ENCODE measurements at places on chromosomes 12 and 14. TPM values are rescaled to one million over a fixed set of nuclear protein-coding genes. Genes with fewer than 3 reads are reported as not detected.

DNA sequence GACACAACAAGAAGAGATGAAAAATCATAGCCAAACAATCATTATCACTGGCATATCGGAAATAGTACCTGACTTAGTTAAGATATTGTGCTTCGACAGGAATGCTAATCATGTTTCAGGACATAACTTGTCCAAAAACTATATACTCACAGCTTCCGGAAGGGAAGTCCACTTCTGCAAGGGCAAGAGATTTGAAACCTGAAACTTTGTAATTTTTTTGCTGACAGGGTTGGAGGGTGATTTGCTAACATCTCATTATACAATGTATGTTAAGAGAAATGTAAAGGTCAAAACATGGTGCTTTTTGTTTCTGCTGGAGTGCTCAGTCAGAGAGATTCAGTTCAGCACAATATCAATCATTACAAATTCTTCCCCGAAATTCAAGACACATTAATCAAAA lies 200.3 kb downstream of the CNTN1 start:
- H3K4me3 ChIP-seq = no peak overlapping the region
- H3K27me3 ChIP-seq = no peaks in the 10 kb centered on the region
- H3K4me1 ChIP-seq = no peaks in the 10 kb centered on the region
- no peak for DNase-seq
- H3K27ac ChIP-seq = no peak overlapping the region

DNA sequence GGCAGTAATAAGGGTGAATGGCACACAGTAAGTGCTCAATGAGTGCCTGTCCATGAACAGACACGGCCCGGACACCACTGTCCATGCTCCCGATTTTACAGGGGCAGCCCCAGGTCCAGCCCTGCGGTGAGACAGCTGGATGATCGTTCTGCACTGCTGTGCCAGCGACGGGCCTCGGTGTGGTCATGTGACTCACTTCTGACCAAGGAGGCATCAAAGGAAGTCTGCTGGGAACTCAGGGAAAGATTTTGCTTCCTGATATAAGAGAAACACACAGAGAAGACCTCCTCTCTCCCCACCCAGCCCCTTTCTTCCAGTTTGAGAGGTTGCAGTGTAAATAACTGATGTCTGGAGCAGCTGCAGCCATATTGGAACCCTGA lies 126.6 kb downstream of the SCARB1 start:
- H3K4me1 ChIP-seq = peaks cover 4% of the 10 kb centered on the region
- DNase-seq = no peak
- no peak overlapping the region for H3K4me3 ChIP-seq
- no peaks in the 10 kb centered on the region for H3K36me3 ChIP-seq
- no peaks in the 10 kb centered on the region for H3K27me3 ChIP-seq

DNA sequence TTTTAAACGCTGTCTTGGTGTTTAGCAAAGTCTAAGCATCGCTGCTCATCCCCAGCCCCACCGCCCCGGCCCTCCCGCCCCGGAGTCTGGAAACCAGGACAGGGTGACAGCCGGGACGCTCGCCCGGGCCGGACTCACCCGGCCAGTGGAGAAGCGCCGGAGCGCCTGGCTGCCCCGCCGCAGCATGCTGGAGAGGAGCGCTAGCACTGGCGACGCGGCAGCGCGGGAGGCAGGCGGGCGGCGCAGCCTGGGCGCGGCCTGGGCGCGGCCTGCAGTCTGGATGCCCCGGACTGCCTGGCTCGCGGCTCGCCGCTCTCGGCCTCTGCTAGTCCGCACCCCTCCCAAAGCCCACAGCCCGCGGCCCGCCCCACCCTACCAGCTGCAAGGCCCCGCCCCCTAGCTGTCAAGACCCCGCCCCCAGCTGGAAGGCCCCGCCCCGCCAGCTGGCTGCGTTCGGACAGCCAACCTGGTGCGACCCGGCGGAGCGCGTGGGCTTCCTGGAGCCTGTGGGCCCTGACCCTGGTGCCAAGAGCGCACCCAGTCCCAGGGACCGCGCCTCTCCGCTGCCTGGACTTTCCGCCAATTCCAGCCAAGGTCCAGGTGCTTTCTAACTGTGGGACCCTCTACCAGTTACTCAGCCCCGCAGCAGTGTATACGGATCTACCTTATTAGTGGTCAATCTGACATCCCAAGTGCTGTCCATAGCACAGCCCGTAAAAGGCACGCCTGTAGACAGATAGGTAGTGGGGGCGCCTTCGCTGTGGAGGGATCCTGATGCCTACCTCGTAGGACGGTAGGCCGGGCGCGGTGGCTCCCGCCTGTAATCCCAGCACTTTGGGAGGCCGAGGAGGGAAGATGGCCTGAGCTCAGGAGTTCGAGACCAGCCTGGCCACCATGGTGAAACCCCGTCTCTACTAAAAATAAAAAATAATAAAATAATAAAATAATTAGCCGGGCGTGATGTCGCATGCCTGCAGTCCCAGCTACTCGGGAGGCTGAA lies at the start of gene ALDH1L2:
Gene ALDH1L2, minus strand, starts transcription at position 208 of the 1,000 bp plus-strand sequence. Its CDS starts 22 bp downstream, at position 186.
- H3K4me3 ChIP-seq = peak within 1 kb of the TSS; percentile 12
- peaks cover 7% of the 10 kb centered on the region for H3K4me1 ChIP-seq
- peak; percentile 66 for DNase-seq
- no peaks in the 10 kb centered on the region for H3K27me3 ChIP-seq
- no peaks in the 10 kb centered on the region for H3K36me3 ChIP-seq

GRCh38 chr14:91315844-91316267 lies 71.4 kb upstream of the GPR68 start:
- no peak overlapping the region for H3K27ac ChIP-seq
- H3K4me1 ChIP-seq = peaks cover 8% of the 10 kb centered on the region
- no peak overlapping the region for H3K4me3 ChIP-seq
- no peaks in the 10 kb centered on the region for H3K27me3 ChIP-seq

- no peaks in the 10 kb centered on the region for H3K27me3 ChIP-seq
- H3K27ac ChIP-seq = no peak overlapping the region
- no peaks in the 10 kb centered on the region for H3K36me3 ChIP-seq
- H3K4me3 ChIP-seq = no peak overlapping the region
- no peak for DNase-seq
These were observed 5.5 kb downstream of the KRT80 start for GRCh38 chr12:52186118-52186840.

- H3K36me3 ChIP-seq = no peaks in the 10 kb centered on the region
- H3K4me1 ChIP-seq = no peaks in the 10 kb centered on the region
- H3K27me3 ChIP-seq = no peaks in the 10 kb centered on the region
- DNase-seq = no peak
- no peak overlapping the region for H3K4me3 ChIP-seq
- H3K27ac ChIP-seq = no peak overlapping the region
These were observed 101.6 kb downstream of the ANO4 start for GRCh38 chr12:100896192-100896591.

DNA sequence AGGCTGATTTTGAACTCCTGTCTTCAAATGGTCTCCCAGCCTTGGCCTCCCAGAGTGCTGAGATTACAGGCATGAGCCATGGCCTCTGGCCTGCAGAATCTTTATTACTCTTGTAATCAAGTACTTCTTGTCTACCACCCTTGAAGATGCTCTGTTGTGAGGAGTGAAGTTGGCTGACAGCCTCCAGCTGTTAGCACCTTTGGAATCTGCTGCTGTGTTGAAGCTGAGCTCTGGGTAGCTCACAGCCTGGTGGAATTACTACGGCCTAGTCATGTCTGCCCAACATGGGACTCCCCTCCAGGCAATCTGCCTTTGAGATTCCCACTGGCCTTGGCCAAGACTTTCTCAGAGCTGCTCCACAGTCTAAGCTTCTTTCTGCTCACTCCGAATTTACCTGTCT lies 5.8 kb upstream of the C12orf75 start:
- H3K4me1 ChIP-seq = no peaks in the 10 kb centered on the region
- no peak for DNase-seq
- H3K36me3 ChIP-seq = no peaks in the 10 kb centered on the region

DNA sequence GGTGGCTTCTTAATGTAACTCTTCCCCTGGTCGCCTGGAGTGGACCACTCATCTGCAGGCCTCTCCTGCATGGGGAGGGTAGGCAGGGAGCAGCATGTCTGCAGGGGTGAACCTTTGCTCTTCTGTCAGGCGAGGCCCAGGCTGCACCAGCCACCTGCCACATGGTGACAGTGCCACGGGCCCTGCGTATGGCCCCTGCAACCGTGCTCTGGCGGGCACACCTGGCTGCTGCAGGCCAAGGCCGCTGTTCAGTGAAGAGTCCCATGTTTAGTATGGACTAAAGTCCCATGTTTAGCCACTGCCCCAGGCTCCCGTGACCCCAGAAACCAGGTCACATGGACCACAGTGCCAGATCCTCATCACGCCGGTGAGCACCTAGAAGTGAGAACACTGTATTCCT lies 187.0 kb downstream of the ADGRD1 start:
- H3K4me1 ChIP-seq = no peaks in the 10 kb centered on the region
- H3K36me3 ChIP-seq = no peaks in the 10 kb centered on the region
- H3K27me3 ChIP-seq = no peaks in the 10 kb centered on the region
- H3K4me3 ChIP-seq = no peak overlapping the region
- H3K27ac ChIP-seq = no peak overlapping the region

- no peaks in the 10 kb centered on the region for H3K27me3 ChIP-seq
- no peaks in the 10 kb centered on the region for H3K4me1 ChIP-seq
- DNase-seq = no peak
- no peak overlapping the region for H3K27ac ChIP-seq
- no peaks in the 10 kb centered on the region for H3K36me3 ChIP-seq
These were observed 784.2 kb downstream of the SLC6A15 start for GRCh38 chr12:84128117-84128991.

GRCh38 chr12:71536939-71537622 lies 97.5 kb downstream of the LGR5 start:
- H3K27ac ChIP-seq = no peak overlapping the region
- H3K36me3 ChIP-seq = no peaks in the 10 kb centered on the region
- no peak overlapping the region for H3K4me3 ChIP-seq
- H3K27me3 ChIP-seq = no peaks in the 10 kb centered on the region
- no peak for DNase-seq

DNA sequence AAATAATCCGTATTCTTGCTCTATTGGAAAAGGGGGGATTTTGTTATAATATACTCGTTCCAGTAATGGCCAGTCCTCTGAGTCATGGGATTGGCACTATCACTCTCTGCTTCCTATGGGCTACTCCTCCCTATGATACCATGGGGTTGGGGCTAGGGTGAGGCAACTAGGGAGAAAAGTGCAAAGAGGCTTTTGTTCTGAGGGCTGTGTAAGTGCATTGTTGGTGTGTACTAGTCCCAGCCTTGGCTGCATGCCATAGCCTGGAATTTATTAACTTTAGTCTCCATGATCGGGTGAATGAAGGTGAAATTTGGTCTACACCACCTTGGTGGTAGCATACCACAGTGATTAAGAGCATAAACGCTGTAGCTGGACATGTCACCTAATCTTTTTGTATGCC lies 247.6 kb downstream of the RPAP3 start:
- no peak overlapping the region for H3K4me3 ChIP-seq
- H3K4me1 ChIP-seq = no peaks in the 10 kb centered on the region
- no peaks in the 10 kb centered on the region for H3K36me3 ChIP-seq
- H3K27ac ChIP-seq = no peak overlapping the region

- no peak overlapping the region for H3K4me3 ChIP-seq
- peaks cover 8% of the 10 kb centered on the region for H3K4me1 ChIP-seq
- H3K36me3 ChIP-seq = no peaks in the 10 kb centered on the region
- no peak overlapping the region for H3K27ac ChIP-seq
- no peak for DNase-seq
- no peaks in the 10 kb centered on the region for H3K27me3 ChIP-seq
These were observed 48.5 kb downstream of the MDM2 start for GRCh38 chr12:68856510-68856909.

GRCh38 chr14:34059925-34060650 lies 109.2 kb upstream of the EGLN3 start:
- no peaks in the 10 kb centered on the region for H3K27me3 ChIP-seq
- DNase-seq = peak; percentile 78
- peak overlapping the region; percentile 75 for H3K27ac ChIP-seq
- H3K4me3 ChIP-seq = peak overlapping the region; percentile 39
- H3K4me1 ChIP-seq = peaks cover 4% of the 10 kb centered on the region
- H3K36me3 ChIP-seq = no peaks in the 10 kb centered on the region

GRCh38 chr12:115918763-115919162 lies 358.7 kb downstream of the MED13L start:
- no peak overlapping the region for H3K4me3 ChIP-seq
- no peaks in the 10 kb centered on the region for H3K27me3 ChIP-seq
- no peak for DNase-seq
- no peaks in the 10 kb centered on the region for H3K36me3 ChIP-seq
- no peak overlapping the region for H3K27ac ChIP-seq

GRCh38 chr14:104001003-104001402 lies 58.7 kb upstream of the RD3L start:
- no peaks in the 10 kb centered on the region for H3K36me3 ChIP-seq
- peaks cover 18% of the 10 kb centered on the region for H3K4me1 ChIP-seq
- H3K4me3 ChIP-seq = no peak overlapping the region
- H3K27ac ChIP-seq = peak overlapping the region; percentile 81

GRCh38 chr12:252636-253035 lies 10.0 kb downstream of the SLC6A13 start:
- H3K4me3 ChIP-seq = no peak overlapping the region
- no peak overlapping the region for H3K27ac ChIP-seq
- no peaks in the 10 kb centered on the region for H3K27me3 ChIP-seq

DNA sequence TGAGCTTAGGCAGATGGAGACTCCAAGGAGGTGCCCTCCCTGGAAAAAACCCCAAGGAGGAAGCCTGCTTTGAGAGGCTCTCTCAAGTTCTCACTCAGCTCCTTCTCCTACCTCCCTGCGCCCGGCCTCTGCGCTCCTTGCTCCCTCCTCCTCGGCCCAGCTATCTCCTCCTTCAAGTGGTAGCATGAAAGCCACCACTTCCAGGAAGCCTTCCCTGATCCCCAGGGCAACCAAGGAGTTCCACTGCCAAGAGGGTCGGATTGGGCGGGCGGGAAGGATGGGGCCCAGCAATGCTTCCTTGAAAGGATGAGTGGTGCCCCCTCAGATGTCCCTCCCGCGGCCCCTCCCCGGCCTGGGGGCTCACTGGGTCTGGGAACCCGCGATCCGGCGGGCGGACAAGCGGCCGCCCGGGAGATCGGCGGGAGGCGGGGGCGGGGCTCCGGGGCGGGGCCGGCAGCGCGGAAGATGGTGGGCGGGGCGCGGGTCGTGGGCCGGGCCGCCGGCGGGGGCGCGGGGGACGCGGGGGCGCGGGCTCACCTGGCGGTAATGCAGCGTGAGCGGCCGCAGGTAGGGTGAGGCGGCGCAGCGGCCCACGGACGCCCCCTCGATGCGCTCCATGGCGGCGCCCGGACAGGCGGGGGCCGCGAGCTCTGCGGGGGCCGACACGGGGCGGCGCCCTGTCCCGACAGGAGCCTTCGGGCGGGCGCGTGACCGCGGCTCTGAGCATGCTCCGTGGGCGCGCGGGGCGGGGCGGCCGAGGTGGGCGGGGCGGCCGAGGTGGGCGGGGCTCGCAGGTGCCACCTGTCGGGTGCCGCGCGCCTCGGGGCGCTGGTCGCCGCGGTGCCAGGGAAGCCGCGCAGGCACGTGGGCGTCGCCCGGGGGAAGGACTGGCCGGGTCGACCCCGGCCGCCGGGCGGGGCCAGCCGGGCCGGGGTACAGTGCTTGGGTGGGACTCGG lies at the start of gene NUDT14:
Gene NUDT14, minus strand, starts transcription at position 721 of the 957 bp plus-strand sequence. Its CDS starts 103 bp downstream, at position 618.
- peaks cover 26% of the 10 kb centered on the region for H3K4me1 ChIP-seq
- H3K27ac ChIP-seq = no peak within 1 kb of the TSS
- H3K4me3 ChIP-seq = peak within 1 kb of the TSS; percentile 55
- H3K36me3 ChIP-seq = no peaks in the 10 kb centered on the region
- H3K27me3 ChIP-seq = no peaks in the 10 kb centered on the region

The RNASE1 gene
- total RNA-seq = 208 TPM

The PZP gene
- total RNA-seq = not detected

The FAM186B gene
- total RNA-seq = 1.3 TPM

The FICD gene
- total RNA-seq = 10.9 TPM

The SLC25A47 gene
- not detected for total RNA-seq

The SDR9C7 gene
- total RNA-seq = not detected

The COX8C gene
- total RNA-seq = not detected

Measured in thyroid gland (tissue), 4 donors.